ENCODE measurements at places on chromosomes 3 and 15.
A peak's percentile ranks its signal among the peaks of the same experiment; 100 is the strongest.

GRCh38 chr15:66740802-66741201, 38.8 kb downstream of the SMAD6 start:
- DNase-seq, result peak; percentile 92

DNA sequence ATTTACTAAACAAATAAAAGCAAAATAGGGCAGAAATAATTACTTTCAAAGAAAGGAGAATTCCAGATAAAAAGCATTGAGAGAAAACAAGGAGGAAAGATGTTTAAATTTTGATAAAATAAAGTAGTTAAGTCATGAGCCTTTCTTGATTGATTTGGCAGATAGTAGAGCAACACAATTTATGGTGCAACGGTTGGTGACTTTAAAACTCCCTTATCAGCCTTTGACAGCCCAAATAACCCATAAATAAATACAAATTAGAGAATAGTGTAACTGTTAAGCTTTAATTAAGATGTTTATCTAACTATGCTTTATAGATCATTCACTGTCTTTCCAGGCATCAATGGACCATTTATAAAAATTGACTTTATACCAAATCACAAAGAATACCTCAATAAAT, 54.0 kb upstream of the EIF1B start:
- DNase-seq, result no peak

DNA sequence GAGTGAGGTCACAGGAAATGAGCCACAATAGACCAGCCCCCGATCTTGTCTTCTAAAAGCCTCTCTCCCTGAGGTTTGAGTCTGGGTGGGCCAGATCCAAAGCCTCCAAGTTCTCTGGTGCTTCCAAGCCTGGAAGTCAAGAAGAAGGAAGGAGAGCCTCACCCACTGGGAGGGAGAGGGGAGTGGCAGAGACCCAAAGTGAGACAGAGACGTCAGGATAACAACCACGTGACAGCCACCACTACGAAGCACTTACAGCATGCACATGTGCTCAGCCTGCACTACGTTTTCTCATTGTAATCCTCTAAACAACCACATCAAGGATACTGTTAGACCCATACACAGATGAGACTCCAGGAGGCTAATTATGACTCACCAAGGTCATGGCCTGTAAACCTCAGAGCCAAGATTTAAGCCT, 197.3 kb upstream of the LINGO1 start:
- no peak for DNase-seq

DNA sequence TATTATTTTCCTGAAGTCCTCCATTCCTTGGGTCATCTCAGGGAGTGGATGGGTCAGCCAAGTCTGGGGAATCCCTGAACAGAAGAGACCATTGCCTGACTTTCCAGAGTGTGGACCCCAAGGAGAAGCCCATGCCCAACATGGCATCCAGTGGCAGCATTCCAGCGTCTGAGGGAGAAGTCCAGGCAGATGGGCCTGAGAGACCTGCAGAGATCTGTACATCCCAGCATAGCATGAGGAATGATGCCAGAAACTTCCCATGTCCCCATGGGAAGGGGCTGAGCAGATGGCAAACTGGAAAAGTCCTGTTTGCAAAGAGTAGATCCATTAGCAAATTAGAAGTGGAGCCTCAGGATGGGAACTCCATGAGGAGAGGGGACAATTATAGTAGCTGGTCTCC, 17.6 kb upstream of the COLQ start:
- no peak for DNase-seq

GRCh38 chr3:155504682-155505081, 211.2 kb upstream of the STRIT1 start:
- no peak for DNase-seq

Measured in right cardiac atrium (tissue), 5 donors.